ENCODE measurements at places on chromosomes 5 and 9. TPM values are rescaled to one million over a fixed set of nuclear protein-coding genes. Genes with fewer than 3 reads are reported as not detected.

DNA sequence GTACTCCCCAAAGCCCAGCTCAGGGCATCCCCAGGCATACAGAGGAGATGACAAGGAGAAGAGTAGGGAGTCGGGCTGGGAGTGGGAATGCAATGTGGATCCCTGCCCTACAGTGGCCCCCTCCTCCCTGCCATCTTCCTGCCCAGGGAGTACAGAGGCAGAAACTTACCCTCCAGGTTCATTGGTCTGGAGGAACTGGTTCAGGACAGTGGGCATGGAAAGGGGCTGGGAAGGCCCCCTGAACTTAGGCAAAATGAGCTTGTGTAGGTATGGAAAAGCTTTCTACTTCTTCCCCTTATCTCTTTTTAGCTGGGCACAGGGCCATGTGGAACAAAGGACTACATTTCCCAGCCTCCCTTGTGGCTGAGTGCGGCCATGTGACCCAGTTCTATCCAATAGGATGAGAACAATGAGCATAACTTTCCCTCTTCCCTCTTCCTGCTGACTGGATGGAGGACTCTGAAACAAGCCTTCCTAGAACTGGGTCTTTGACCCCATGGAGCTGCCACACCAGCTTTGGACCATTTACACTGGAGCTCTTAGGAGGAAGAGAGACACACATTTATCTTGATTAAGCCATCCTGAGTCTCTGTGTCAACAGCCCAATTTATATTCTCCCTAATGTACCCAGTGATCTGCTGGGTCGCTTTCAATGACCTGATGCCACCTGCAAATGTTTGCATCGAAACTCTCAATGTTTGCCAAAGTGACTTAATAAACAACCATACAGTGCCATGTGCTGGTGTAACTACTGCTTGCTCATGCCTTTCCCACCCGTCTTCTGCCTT, 25.0 kb upstream of the HMCN2 start:
- DNase-seq: no peak

DNA sequence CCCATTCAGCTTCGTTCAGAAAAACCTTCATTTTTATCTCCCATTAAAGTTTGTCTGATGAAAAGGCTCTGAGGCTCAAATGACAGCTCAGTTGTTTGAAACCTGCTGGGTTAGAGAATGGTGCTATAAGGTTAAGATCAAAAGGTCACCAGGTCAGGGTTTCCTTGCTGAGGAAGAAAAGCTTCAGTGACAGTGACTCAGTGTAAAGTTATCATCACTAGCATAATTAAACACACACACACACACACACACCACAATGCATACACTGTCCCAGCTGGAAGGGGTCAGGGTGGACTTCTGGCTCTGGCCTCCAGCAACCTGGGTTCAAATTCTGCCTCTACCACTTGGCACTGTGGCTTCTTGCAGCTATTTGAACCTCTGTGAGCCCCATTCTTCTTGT, 281.1 kb downstream of the DOCK8 start:
- DNase-seq: no peak

- no peak for DNase-seq
Observed at GRCh38 chr5:27491047-27491446, 452.7 kb upstream of the CDH9 start.

DNA sequence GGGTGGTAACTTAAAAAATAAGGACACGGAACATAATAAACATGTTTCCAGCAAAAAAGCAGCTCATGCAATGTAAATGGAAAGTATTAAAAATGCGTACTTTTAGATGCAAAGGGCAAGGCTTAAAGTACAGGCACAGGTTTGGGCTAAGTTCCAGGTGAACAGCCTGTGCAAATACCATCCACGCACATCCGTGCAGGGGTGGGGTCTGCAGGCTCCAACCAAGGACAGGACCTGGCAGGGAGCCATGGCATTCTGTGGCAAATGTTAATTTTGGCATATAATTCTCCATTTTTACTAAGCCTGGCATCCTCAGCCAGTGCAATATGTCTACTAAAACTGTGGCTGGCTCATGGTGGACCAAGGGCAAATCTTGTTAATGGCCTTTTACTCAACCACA, 365.8 kb upstream of the DAP start:
- DNase-seq: no peak

Gene IFNA8
- not detected for total RNA-seq

DNA sequence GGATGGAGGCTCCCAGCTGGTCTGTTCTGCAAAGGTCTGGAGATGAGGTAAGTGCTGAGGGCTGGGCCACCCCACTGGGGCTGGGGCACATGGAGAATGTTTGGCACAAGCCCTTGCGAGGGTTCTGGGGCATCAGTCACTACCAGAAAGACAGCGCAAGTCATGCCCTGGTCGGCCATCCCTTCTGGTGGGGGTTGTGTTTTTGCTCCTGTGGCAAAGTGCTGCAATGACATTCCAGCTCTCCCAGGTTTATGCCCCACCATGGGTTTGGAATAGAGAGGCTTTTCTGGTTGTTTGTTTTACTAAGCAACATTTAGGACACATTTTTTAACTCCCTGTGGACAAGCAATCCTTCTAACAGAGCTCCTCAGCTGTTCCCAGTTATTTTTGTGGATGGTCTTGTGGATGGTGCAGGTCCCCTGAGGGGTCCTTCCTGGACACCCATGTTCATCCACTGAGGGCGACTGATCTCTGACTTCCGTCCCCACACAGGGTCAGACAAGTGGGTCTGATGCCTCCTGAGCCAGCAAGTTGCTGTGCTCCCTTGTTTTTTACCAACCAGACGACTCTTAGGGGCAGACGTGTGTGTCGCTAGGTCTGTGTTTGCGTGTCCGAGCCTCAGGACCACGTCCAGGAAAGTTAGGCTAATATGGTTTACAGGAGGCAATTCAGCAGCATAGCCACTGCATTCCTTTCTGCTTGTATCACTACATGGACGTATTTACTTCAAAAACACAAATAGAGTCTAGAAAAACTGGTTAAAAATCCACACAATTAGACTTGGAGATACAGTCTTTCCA, 64.9 kb upstream of the ECM2 start:
- peak; percentile 84 for DNase-seq

Gene SNAPC3
- 20.2 TPM for total RNA-seq

Measured in lower leg skin (tissue), 4 donors.